T1000 (cell line): ENCODE measurements at places on chromosomes 5 and 9.
A peak's percentile ranks its signal among the peaks of the same experiment; 100 is the strongest.

DNA sequence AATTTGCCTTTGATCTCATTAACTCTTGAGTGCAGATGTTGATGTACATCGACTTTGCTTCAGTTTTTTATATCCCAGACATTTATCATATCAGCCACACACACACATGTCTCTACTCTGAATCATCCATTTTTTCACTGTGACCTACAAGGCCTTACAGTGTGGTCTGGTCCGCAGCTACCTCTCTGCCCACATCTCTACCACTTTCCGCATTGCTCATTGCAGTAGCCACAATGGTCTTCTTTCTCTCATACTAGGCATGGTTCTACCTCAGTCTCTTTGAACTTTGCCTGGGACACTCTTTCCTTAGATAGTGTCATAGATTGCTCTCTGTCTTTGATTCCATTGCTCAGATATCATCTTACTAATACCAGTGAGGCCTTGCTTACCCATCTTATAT is 87.9 kb upstream of the FSD1L start:
- no peak for DNase-seq

DNA sequence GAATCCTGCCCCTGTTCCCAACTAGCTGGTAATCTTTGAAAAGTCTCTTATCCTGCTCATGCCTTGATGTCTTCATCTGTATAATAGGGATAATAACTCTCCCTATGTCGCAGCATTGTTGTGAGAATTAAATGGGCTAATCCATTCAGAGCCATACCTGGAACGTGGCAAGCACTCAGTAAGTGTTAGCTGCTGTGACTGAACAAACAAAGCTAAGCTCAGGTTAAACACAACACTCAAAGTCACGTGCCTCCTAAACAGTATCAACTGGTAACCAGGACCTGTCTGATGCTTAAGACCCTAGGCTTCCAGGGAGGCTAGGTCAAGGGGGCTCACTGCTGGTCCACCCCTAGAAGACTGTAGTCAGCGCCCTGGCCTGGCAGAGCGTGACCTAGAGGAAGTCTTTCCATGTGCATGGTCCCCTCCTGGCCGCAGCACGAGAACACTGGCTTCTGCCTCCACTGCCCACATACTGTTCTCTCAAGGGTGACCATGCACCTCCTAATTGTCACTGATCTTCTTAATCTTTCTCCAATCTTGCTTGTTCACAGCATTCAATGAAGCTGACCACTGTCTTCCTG is 211.1 kb downstream of the TTLL11 start:
- no peak for DNase-seq

GRCh38 chr5:115661101-115661500 is 35.3 kb upstream of the TMED7 start:
- DNase-seq = no peak

GRCh38 chr5:143886651-143887638 is 75.0 kb downstream of the HMHB1 start:
- no peak for DNase-seq

DNA sequence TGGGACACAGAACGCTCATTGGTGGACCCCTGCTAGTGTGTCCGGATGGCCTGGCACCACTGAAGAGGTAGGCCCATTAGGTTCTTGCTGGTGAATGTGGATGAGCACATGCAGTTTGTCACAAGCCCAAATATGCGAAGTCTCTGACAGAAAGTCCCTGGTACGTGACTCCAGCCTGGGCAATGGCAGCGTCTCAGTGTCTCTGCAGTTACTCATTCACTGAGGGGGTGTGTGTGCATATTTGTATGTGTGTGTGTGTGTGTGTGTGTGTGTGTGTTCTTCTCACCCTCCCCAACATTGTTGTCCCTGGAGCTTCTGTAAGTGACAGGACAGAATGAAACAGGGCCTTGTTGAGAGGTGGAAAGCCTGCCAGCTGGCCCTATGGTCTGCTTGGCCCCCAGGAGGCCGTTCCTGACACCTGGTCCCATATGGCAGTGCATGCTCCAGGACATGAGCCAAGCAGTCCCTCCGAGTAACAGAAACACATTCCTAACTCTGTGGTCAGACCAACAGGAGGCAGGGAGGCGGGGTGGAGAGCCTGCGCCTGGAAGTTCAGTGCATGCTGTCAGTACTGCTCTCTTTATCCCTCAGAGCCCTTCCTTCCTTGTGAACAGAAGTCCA is 169.9 kb downstream of the SLC28A3 start:
- peak; percentile 70 for DNase-seq

DNA sequence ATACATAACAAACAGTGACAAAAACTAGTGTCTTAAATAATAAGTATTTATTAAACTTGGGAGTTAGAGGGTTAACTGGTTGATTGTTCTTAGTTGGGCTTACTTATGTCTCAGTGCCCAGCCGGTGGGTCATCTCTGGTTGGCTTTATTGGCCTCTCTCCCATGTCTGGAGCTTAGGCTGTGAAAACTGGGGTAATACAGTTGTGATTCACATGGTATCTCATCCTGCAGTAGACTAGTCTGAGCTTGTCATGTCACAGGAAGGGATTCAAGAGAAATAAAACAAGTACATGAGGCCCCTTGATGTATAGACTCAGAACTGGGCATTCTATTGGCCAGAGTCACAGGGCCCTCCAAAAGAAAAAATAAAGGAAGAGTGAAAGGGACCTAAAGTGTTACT is 466.4 kb upstream of the SMC2 start:
- DNase-seq = no peak

DNA sequence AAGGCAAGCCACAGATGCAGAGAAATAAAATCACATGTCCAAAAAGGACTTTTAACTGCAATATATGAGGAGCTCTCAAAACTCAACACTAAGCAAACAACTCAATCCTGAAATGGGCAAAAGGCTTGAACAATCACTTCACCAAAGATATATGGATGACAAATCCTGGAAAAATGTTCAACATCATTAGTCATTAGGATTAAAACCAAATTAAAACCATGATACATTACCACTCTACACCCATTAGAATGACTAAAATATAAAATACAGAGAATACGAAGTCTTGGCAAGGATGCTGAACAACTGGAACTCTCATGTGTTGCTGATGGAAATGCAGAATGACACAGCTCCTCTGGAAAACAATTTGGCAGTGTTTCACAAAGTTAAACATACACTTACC is 277.4 kb downstream of the TLE1 start:
- no peak for DNase-seq

DNA sequence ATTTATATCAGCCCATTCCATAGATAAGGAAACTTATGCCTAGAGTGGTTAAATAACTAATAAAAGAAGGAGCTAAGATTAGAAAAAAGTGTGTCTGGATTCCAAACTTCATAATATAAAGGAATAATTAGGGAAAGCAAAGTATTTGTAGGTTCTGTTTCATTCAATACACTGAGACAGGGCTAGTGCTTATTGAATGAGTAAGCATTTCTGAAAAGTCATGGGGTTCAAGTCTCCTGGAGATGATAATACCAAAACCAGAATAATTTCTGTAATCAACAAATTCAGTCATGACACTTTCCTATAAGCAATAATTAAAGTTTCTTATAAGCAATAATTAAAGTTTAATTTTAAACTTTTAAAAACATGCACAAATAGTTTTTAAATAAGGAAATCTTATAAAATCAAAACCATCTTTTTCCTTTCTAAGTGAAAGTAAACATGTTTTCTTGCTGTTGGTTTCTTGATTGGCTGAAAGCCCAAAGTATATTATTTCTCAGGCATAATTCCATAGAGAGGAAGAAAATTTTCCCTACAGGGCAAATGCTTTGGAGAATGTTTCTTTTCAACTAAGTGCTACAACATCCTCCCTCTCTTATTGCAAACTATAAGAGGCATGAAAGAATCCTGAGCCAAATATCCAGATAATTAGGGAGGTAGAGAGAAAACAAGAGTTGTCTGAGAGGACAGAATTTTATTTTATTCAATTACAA is 510.2 kb downstream of the PRELID2 start:
- no peak for DNase-seq

DNA sequence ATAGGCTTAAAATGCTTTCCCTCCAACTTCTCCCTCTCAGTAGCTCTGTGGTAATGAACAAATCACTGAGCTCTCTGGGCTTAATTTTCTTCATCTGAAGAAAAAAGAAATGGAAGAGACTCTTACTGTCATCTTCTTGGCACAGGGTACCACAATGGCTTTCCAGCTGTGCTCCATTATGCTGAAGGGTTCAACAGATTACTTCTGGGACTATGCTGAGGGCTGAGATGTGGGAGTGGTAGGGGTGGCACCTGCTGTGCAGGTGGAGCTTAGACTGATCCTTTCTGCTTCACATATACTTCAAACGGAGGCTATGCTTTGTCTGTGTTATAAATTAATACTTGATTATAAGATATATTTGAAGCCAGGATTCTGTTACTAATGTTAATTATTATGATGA is 840.2 kb upstream of the C9orf72 start:
- DNase-seq = no peak

GRCh38 chr9:73114958-73115357 is 36.7 kb upstream of the ANXA1 start:
- DNase-seq = no peak

DNA sequence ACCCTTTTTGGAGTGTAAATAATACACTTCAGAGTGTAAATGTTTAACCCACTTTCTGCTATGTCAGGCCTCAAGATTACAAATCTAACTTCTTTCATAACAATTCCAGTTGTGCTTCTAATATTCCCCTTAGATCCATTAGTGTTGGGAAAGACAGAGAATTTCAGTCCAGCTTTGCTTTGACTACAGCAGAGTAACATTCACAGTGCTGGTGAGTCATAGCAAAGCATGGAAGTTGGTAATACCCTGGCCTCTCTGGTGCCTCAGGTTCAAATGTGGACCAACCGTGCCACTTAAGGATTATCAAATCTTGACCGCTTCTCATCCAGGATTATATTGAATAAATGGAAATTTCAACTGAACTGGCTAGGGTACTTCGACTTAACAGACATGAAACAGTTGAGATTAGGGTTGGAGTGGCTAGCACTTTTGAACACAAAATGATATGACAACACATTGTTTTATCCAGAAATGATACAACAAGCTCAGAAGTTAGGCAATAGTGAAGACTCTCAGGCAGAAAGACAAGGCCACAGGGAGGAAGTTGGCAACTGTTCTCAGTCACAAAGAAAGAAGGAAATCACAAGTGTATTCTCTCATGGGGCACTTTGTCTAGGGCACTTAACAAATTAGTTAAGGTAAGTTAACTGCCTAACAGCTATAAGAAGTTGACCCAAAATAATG is 24.4 kb upstream of the RASA1 start:
- no peak for DNase-seq

DNA sequence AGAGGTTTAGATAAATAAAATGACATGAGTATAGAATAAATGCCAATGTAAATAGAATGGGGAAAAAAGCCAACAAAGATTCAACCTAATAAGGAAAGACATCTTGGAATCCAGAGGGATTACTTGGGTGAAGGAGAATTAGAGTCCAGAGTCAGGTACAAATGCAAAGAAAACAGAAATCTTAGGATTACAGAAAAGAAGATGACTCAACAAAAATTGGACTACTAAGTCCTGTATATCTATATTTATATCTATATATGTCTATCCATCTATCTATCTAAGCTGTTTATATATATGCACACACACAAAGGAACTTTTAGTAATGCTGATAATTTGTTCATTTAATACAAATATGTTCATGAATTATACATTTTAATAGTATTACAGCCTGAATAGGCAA is 27.6 kb downstream of the FAM174A start:
- no peak for DNase-seq

- no peak for DNase-seq
Observed at GRCh38 chr9:74643303-74643923, 146.3 kb downstream of the RORB start.

GRCh38 chr9:71357346-71357745 is 235.9 kb upstream of the TRPM3 start:
- no peak for DNase-seq

DNA sequence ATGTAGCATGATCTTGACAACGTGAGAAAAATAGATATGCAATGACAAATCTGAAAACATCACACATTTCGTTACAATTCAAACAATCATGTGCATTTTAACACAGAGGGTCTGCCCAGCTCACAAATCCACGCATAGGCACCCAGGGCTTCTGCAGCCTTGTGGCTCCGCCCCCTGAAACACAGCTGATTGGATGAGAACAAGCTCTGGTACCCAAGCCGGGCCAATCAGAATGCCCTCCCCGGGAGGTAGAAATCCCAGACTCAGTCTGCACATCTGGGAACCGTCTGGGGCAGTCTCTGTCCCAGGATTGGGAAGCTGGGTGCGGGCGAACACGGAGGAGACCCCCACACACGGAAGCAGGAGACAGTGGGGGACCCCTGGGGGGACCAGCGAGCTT is 137.5 kb downstream of the GAPVD1 start:
- DNase-seq = no peak

DNA sequence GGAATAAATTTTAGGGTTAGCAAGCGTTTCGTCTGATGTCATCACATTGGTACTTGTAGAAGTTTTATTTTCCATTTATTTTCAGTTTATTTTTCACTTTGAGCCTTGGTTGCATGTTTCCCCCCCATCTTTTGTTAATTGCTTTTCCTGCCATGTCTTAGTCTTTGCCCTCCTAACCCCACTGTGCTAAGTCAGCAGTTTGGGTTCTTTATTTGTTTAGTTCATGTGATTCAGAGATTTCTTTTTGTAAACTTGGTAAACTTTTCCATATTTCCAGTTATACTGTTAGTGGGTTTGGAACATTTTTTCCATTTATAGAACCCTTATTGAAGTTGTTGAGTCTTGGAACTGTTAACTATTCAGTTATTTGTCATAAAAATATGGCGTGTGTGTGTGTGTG is 252.9 kb upstream of the ANKH start:
- no peak for DNase-seq

DNA sequence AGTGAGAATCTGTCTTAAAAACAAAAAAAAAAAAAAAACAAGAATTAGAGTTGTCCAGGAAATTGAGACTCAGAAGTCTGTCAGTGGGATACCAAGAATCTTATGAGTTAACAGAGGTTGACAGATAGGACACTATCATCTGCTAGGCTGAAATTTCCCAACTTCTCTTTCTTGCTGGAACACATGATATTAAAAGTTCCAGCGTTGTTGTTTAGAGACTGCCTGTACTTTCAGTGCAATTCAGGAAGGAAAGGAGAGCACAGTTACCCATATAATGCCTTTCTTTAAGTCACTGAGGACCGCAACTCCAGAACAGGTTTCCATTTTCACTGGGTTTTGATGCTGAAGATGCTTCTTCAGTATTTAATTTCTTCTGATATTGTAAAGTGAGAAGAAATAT is 13.5 kb downstream of the TRPM6 start:
- no peak for DNase-seq

- no peak for DNase-seq
Observed at GRCh38 chr9:83639266-83639665, 16.3 kb downstream of the IDNK start.

DNA sequence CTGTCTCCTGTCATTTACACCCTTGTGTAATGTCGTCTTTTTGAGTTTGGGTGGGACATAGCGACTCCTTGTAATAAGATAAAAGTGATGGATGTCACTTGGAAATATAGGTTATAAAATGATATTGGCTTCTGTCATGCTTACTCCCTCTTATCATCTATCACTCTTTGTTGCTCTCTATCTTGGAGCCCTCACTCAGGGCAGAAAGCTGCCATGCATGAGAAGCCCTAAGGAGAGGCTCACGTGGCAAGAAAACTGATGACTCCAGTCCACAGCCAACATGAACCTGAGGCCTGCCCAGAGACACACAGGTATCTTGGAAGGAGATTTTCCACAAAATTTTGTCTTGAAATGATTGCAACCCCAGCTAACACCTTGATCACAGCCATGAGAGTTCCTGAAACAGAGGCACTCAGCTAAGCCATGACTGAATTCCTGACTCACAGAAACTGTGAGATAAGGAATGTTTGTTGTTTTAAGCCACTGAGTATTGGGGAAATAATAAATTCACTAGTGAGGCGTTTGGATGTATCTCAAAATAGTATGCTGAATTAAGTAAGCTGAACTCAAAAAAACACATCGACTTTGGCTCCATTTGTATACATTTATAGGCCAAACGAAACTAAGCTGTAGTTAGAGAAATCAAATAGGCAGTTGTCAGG is 216.7 kb downstream of the CDH18 start:
- no peak for DNase-seq
